ENCODE measurements at places on chromosomes 13 and 19.

- H3K36me3 ChIP-seq = no peaks in the 10 kb centered on the region
- H3K4me3 ChIP-seq = no peak overlapping the region
- H3K27me3 ChIP-seq = no peaks in the 10 kb centered on the region
- peaks cover 13% of the 10 kb centered on the region for H3K4me1 ChIP-seq
- DNase-seq = no peak
- H3K27ac ChIP-seq = no peak overlapping the region
Measured at GRCh38 chr13:30303269-30303668, 4.1 kb downstream of the KATNAL1 start.

DNA sequence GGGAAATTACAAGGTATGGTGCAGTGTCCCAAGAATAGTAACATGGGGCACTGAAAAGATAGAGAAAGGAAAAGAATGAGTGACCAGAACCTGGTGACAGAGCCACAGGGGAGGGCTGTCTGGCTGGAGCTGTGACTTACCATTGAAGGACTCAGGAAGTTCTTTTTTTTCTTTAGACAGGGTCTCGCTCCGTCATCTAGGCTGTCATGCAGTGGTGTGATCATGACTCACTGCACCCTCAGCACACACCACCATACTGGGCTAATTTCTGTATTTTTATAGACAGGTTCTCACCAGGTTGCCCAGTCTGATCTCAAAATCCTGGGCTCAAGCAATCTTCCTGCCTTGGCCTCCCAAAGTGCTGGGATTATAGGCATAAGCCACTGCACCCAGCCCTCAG, 8.8 kb upstream of the CPB2 start:
- H3K27ac ChIP-seq = no peak overlapping the region
- H3K27me3 ChIP-seq = peaks cover 7% of the 10 kb centered on the region
- H3K4me1 ChIP-seq = peaks cover 4% of the 10 kb centered on the region
- no peak for DNase-seq

DNA sequence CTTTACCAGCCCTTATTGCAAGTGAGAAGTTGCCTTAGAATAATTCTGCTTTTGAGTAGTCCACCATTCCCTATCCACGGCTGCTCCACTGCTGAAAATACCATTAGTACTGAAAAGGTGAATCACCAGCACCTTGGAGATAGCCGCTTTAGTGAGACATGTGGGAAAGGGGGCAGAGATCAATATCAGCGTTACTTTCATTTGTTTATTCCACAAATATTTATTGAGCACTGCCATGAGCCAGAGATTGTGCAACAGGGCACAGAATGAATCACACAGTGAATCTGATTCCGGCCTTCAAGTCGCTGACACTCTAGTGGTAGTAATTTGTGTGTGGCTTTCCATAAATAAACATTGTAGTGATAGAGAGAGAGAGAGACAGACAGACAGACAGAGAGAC, 31.5 kb upstream of the MYO16 start:
- no peak for DNase-seq
- no peak overlapping the region for H3K27ac ChIP-seq
- H3K27me3 ChIP-seq = peaks cover 23% of the 10 kb centered on the region
- H3K4me3 ChIP-seq = no peak overlapping the region

DNA sequence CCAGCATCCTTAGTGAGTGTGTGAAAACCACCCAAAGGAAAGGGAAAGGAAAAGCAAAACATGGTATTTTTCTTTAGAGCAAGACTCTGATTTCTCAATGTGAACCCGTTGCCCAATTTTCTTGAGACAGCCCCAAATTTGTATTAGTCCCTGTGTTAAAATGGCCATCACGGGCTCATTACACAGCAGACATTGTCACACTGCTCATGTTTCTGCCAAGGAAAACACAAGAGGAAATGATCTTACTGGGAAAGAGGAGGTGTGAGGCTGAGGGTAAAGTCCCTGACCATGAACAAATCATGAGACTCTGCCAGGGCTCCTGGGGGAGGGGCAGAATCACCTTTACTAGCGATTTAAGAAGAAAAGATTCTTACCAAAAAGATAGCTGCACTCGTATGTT, 54.4 kb downstream of the FAM124A start:
- no peak overlapping the region for H3K27ac ChIP-seq
- no peaks in the 10 kb centered on the region for H3K36me3 ChIP-seq
- H3K4me3 ChIP-seq = no peak overlapping the region

DNA sequence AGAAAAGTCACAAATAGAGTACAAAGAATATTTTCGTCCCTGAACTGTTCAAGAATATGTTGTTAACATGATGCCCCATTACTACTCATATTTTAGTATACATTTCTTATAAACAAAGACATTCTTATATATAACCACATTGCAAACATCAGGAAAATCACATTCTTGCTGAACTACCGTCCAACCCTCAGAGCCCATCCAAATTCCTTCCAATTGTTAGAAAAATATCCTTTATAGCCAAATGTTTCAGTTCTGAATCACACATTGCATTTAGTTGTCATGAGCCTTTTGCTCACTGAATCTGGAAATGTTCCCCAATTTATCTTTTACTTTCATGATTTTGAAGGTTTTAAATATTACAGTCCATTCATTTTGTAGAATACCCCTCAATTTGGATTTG, 467.8 kb upstream of the ARGLU1 start:
- no peaks in the 10 kb centered on the region for H3K4me1 ChIP-seq
- no peak overlapping the region for H3K4me3 ChIP-seq
- no peak for DNase-seq

- no peak overlapping the region for H3K27ac ChIP-seq
- H3K4me1 ChIP-seq = no peaks in the 10 kb centered on the region
- H3K27me3 ChIP-seq = no peaks in the 10 kb centered on the region
Measured at GRCh38 chr13:91046715-91047327, 300.7 kb upstream of the MIR17HG start.

- no peak overlapping the region for H3K4me3 ChIP-seq
- no peaks in the 10 kb centered on the region for H3K4me1 ChIP-seq
- no peak for DNase-seq
- H3K36me3 ChIP-seq = no peaks in the 10 kb centered on the region
Measured at GRCh38 chr19:54077334-54077733, 3.8 kb downstream of the TARM1 start.

DNA sequence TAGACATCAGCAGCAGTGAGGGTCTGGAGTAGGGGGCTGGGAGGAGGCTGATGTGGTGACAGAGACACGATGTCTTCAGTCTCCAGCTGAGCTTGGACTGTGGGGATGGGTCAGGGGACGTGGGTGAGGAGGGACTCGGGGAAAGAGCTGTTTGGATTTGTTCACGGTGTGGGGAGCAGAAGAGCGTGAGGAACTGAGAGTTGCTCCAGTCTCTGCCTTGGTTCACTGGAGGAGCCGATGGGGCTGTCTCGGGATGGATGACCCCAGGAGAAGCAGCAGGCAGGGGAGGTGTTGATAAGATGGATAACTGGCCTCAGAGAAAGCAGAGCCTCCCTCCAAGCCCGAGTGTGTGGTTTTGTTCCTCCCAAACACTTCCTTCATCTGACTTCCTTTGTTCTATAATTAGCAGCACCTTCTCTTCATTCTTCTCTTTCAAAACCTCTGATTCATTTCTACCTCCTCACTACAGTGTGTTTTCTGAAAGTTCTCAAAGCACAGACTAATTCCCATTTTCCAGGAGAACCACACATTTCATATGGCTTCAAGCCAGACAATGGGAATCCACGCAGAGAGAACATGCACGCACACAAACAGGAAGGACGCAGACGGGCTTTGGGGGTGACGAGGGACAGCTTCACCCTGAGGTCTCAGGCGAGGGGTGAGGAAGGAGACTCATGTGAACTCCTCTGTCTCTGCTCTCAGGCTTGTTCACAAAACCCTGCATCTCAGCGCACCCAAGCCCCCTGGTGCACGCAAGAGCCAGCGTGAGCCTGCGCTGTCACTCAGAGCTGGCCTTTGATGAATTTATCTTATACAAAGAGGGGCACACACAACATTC, 18.6 kb downstream of the LAIR2 start:
- H3K4me3 ChIP-seq = no peak overlapping the region
- no peaks in the 10 kb centered on the region for H3K4me1 ChIP-seq
- DNase-seq = no peak
- H3K36me3 ChIP-seq = peaks cover 7% of the 10 kb centered on the region

DNA sequence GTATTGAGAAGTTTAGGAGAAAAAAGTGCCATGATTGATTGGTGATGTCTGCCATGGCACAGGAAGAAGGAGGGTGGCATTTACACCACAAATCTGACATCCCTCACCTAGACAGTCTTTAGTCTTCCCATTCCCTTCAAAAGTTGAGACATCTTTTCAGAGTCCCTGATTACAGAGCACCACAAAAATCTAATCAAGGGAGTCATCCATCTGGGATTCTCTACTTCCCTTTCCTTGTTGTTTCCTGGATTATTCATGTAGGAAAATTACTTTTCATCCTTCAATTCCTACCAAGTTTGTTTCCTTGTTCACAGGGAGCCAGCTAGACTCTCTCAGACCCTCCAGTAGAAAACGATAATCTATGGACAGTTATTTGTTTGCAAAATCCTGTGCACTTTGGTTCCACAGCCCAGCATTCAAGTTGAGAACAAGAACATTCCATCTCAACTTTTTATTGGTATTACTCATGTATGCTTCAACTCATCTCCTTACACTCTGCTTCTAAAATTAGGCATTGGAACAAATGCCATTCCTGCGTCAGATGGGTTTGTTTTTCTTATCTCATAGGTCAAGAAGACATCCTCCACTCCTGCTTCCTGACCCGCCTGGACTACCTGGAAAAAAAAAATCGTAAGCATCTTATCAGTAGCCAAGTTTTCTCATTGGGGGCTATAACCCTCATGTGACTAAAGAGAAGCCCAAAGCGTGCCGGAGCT, 259.9 kb downstream of the FOXO1 start:
- H3K36me3 ChIP-seq = no peaks in the 10 kb centered on the region
- DNase-seq = no peak
- H3K27me3 ChIP-seq = peaks cover 6% of the 10 kb centered on the region
- peaks cover 8% of the 10 kb centered on the region for H3K4me1 ChIP-seq

GRCh38 chr19:1125601-1126467, 22.0 kb downstream of the GPX4 start:
- peaks cover 4% of the 10 kb centered on the region for H3K36me3 ChIP-seq
- DNase-seq = no peak
- H3K4me3 ChIP-seq = no peak overlapping the region
- H3K4me1 ChIP-seq = no peaks in the 10 kb centered on the region
- no peak overlapping the region for H3K27ac ChIP-seq
- H3K27me3 ChIP-seq = no peaks in the 10 kb centered on the region

DNA sequence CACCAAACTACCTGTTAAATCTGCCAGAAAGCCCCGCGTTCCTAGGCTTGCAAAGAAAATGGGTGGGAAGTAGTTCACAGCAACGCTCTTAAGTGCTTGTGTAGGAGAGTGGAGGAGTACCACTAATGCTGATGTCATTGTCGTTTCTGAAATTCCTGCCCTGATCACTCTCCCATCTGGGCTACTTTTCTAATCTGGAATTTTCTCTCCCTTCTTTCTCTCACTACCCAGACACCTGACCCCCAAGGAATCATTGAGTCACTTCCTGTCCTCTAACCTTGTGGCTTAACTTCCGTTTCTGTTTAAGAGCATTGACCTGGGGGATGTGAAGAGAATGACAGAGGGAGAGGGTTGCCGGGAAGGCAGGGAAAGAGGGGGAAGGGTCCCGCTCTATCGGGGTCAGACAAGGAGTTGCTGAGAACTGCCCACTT, 98.7 kb downstream of the STARD13 start:
- no peak for DNase-seq
- H3K4me3 ChIP-seq = no peak overlapping the region
- H3K27ac ChIP-seq = no peak overlapping the region
- H3K27me3 ChIP-seq = peaks cover 9% of the 10 kb centered on the region

- no peak overlapping the region for H3K4me3 ChIP-seq
- DNase-seq = no peak
- H3K4me1 ChIP-seq = peaks cover 23% of the 10 kb centered on the region
- H3K27me3 ChIP-seq = no peaks in the 10 kb centered on the region
- no peak overlapping the region for H3K27ac ChIP-seq
Measured at GRCh38 chr13:93775507-93776108, 549.0 kb downstream of the GPC6 start.

DNA sequence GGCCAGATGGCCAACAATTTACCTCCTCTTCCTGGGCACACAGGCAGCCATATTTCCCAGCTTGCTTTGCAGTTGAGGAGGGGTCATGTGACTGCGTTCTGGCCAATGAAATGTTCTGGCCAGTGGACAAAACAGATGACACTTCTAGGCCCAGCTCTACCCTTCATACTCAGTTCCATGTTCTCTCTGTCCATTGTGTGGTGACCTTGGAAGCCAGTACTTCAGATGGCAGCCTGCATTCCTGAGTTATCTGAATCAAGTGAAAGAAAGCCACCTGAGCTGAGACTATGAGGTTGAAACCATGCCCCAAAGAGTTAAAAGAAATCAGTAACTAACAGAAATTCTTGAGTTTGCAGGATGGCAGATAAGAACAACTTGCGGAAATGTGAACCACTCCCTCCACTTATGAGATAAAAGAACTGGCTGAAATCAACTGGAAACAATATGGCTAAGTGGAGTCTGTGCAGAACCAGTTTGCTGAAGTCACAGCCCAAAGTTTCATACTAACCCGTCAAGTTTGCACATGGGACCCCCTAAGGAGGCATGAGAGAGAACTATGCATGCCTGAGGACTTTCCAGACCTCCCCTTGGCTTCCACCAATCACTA, 8.1 kb downstream of the FAM187B start:
- H3K36me3 ChIP-seq = no peaks in the 10 kb centered on the region
- peak overlapping the region; percentile 93 for H3K27ac ChIP-seq
- peaks cover 5% of the 10 kb centered on the region for H3K4me1 ChIP-seq
- H3K4me3 ChIP-seq = no peak overlapping the region
- no peak for DNase-seq

- no peaks in the 10 kb centered on the region for H3K4me1 ChIP-seq
- H3K27ac ChIP-seq = no peak overlapping the region
- peak; percentile 24 for DNase-seq
- H3K27me3 ChIP-seq = no peaks in the 10 kb centered on the region
Measured at GRCh38 chr19:17755977-17756670, 4.8 kb downstream of the FCHO1 start.

DNA sequence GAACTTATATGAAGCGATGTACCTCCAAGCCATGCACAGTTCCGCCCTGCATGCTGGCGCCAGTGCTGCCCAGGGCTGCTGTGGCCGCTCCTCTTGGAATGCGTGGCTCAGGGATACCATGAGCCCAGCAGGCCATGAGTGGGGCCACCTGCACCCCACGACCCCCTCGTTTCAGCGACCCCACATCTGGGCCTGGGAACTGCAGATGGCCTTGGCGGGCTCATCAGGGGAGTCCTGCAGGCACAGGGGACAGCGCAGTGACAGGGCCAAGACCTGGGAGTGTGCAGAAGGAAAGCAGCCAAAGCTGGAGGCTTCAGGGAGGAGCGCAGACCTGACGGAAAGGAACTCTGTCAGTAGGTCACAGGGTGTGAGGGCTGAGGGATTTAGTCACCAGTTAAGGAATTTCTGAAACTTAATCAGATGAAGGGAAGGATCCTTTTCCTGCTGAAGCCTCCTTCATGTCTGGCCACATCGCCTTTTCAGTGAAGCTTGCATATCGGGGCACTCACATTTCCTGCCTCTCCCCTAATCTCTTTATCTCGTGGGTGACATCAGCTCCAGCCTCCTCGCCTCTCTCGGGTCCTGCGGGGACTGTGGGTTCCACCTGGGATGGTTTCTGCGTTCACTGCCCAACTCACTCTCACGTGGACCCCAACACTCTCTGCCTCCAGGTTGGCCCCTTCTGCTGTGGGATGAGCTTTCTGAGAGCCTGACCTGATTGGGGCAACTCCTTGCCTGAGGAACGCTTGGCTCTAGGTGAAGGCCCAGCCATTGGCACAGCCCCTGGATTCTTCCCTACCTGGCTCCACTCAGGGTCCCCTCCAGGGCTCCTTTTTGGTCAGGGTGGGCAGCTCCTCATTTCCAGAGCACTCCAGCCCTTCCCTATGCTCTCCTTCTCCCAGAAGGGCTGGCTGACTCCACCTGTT, 123.5 kb downstream of the CRYL1 start:
- no peak overlapping the region for H3K27ac ChIP-seq
- H3K27me3 ChIP-seq = peaks cover 22% of the 10 kb centered on the region
- H3K4me1 ChIP-seq = no peaks in the 10 kb centered on the region
- H3K4me3 ChIP-seq = no peak overlapping the region
- H3K36me3 ChIP-seq = no peaks in the 10 kb centered on the region
